DMS 273 treated with DMSO at 0.1 percent for 48 hours (cell line): ENCODE measurements at places on chromosomes 12 and 14.

DNA sequence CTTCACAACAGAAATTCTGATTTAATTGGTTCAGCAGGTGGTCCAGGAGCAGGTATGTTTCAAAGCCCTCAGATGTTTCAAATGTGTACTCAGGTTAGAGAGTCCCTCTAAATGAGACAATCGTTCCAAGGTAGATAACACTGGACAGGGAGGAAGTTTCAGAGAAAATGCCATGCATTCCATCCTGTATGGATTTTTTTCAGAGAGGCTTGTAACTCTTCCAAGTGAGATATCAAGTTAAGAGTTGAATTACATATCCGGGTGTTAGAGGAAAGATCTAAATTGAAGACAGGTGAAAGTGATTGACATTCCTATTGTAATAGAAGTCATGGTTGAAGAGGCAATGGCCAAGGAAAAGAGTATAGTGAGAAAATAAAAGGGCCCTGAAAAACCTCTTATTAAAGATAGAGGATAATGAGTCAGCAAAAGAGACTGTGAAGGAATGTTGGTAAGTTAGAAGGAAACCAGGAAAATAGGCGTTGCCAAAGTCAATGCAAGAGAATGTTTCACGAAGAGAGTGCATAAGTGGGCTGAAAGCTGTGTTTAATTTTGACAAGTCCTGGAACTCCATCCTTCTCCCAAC lies 105.8 kb downstream of the BMP4 start:
- no peak for DNase-seq

DNA sequence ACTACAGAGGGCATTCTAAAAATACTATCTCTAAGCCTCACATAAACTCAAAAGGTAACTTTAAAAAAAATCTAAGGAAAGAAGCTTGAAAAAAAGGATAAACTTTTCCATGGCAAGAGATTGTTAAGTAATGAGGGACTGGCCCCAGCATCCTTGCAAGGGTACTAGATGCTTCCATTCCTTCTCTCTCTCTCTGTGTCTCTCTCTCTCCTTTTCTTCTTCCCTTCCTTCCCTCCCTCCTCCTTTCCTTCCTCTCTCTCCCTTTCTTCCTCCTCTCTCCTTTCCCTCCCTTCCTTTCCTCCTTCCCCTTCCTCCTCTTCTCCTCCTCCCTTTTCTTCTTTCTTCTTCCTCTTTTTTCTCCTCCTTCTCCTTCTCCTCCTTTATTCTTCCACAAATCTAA lies 23.8 kb downstream of the CNTN1 start:
- DNase-seq: no peak

- no peak for DNase-seq
Measured at GRCh38 chr12:49706351-49707127, 666 bp downstream of the FMNL3 start.

DNA sequence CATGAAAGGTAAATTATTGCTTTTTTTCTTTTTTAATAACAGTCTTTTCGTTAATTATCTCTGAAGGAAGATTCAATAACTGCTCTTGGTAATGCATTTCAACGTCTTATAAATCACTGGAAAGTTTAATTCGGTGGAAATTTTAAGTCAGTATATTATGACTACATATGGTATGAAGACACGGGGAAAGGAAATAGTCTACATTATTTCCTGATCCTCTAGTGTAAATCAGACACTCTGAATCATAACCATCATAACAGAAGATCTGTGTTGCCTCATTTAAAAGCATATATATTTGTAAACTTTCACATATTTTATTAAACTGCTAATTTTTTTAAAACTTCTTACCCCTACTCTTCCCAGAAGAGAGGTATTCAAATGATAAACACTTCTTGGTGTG lies 53.7 kb downstream of the EFCAB11 start:
- no peak for DNase-seq

DNA sequence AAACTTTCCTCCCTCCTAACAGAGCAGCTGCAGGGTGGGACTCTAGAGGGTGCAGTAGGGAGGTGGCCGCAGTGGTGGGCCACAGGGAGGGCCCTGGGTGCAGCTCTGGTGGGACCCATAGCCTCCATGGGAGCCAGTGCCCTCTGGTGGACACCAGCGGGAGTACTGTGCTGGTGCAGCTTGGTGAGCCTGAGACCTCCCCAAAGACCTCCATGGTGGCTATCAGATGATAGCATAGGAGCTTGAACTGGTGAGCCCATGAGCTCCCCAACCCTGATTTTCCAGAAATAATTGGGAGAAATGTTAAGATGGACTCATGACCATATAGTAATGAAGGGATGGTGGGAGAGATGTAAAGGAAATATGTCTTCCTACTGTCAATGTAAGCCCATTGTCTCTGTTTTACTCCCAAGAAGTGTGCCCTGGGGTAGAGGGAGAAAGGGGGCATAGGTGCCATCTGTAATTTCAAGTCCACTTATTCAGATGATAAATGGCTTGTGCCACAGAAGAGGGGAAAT lies 98.7 kb downstream of the GAS2L3 start:
- no peak for DNase-seq

GRCh38 chr12:65832217-65832616 lies 7.9 kb downstream of the HMGA2 start:
- no peak for DNase-seq

GRCh38 chr14:102630881-102631280 lies 38.4 kb downstream of the RCOR1 start:
- no peak for DNase-seq

DNA sequence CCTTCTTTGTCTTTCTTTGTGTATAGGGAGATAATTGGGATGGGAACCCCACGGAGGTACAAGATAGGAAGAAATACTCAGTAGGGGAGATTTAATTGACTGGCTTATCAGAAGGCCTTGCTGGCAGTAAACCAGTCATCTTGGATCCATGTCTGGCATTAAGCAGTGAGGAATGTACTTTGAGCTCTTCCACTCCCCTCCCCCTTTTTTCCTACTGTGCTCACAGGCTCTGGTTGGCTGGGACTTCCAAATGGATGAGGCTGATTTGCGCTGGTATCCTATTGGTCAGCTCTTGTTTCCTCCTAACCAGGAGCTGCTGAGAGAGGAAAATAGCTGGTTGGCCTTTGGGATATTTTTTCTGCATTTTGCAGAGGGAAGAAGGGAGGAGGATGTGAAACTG lies 24.7 kb downstream of the NGDN start:
- DNase-seq: no peak
